ENCODE measurements at places on chromosomes 6 and 20.

DNA sequence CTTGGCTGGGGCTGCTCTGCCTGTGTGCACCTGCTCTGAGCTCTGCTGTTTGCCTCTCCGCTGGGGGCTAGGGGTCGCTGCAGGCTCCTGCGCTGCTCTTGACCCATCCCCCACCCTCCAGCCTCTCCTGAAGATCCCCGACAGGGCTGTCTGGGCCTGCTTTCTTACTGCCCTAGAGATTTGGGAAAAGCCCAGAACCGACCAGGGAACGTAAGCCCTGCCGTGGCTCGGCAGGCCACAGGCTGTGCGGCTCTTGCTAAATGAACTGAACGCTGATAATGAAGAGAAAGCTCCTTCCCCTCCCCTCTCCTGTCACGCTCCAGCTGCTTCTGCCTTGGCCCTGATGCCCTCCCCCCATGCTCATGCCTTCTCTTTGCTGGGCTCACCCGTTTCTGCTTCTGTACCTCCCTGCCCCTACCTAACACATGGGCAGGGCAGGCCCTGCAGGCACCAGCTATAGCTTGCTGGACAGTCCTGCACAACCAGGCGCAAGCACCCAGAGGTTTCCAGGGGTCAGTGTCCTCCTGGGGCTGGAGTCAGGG is 32.0 kb upstream of the PCMTD2 start:
- peak; percentile 95 for DNase-seq

GRCh38 chr20:63120808-63121090 is 95.2 kb downstream of the YTHDF1 start:
- no peak for DNase-seq

- no peak for DNase-seq
Observed at GRCh38 chr20:63356931-63357879, 3.9 kb downstream of the CHRNA4 start.

DNA sequence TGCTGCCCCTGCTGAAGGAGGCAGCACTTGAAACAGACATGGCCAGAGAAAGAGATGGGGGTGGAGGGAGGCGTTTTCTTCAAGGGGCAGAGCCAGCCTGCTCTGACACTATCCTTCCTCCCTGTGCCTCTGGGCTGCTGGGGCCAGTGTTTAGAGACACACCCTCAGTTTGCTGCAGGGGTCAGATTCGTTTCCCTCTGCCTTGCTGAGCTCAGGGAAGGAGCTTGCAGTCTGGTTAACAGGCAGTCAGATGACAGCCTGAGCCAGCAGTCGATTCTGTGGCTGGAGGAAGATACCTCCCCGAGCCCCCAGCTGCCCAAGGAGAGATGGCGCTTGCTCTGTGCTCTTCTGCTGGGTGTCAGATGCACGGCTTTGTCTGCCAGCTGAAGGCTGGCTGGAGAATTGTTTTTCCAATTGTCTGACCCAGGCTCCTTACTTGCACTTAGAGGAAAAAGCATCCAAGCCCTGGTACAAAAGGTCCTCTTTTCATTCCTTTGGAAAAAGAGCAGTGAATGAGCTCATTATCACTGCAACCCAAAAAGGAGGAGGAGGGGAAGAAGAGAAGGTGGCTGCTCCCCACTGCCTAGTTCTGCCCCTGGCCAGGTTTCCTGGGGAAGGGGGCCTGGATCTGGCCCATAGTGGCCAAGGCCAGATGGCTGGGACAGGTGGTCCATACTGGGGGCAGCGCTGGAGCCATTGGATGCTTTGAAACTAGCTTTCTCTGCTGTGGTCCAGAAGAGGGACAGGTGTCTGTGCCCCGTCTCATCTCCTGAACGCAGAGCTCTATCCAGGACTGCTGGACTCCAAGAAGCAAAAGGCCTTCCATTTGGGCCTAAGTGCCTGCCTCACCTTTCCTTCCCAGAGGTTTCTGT is 88.2 kb downstream of the TCP11 start:
- DNase-seq: no peak

DNA sequence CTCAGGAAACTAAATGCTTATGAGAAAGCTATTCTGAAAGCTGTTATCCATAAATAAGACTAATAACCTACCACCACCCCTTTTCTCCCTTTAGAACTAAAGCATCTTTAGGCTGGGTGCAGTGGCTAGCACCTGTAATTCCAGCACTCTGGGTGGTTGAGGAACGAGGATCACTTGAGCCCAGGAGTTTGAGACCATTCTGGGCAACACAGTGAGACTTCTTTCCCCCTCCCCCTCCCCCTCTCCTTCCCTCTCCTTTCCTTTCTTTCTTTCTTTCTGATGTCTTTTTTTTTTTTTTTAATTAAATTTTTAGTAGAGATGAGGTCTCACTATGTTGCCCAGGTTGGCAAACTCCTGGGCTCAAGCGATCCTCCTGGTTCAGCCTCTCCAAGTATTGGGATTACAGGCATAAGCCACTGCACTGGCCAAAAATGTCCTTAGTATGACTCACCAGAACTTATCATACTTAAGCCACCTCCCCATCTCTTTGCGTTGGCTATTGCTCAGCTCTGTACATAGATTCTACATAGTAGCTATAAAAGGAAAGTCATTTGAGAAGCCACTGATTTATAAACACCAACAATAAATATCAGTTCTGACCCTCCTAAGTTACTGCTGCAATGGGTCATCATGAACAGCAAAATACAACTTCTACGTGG is 54.8 kb upstream of the SPDEF start:
- DNase-seq: no peak

GRCh38 chr6:107750176-107750797 is 73.8 kb downstream of the SCML4 start:
- DNase-seq: no peak

- no peak for DNase-seq
Observed at GRCh38 chr6:72968704-72969103, 256.6 kb downstream of the KHDC1L start.

- DNase-seq: no peak
Observed at GRCh38 chr20:732727-733126, 35.6 kb downstream of the SLC52A3 start.

GRCh38 chr6:2652611-2653010 is 98.1 kb downstream of the MYLK4 start:
- no peak for DNase-seq

DNA sequence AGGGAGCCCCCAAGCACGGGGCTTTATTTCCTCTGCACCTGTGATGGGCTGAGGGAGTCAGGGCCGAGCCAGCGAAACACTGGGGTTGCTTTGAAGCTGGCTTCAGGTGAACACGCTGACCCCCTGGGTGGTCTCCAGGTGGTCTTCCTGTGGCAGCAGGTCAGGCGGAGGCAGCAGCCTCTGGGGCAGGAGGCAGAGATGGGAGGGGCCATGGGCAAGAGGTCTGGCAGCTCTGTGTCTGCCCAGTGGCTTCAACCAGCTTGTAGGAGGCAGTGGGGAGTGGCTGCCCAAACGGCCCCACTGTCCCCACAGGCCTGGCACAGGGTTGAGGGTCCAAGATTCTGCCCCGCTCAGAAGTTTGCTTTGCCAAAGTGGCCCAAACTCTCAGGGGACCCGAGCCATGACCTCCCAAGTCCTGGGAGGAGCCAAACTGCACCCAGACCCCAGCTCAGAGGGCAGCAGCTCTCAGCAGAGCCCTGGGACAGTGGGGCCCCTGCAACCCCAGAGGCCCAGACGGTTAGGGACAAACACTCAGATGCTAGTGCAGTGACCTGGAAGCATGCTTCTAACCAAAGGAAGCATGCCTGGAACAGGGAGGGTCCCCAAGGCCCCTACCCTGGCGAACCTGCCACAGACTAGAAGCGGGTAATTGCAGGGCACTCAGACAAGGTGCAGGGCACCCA is 15.3 kb downstream of the NTSR1 start:
- no peak for DNase-seq

DNA sequence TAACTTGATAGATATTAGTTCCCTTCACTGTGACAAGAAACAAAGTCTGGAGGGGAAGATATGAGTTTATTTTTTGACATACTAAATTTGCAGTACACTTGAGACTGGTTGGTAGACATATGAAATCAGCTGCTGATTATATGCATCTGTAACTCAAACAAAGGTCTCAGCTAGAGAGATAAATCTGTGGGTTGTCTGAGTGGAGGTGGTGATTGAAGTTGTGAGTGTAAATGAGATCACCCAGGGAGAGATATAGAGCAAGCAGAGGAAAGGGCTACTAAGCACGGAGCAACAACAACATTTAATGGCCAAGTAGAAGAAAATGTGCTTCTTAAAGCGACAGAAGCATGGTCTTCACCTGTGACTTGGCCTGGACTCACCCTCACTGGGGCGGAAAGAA is 173.2 kb upstream of the EYA4 start:
- no peak for DNase-seq

GRCh38 chr6:69280858-69281257 is 516.0 kb downstream of the LMBRD1 start:
- no peak for DNase-seq

DNA sequence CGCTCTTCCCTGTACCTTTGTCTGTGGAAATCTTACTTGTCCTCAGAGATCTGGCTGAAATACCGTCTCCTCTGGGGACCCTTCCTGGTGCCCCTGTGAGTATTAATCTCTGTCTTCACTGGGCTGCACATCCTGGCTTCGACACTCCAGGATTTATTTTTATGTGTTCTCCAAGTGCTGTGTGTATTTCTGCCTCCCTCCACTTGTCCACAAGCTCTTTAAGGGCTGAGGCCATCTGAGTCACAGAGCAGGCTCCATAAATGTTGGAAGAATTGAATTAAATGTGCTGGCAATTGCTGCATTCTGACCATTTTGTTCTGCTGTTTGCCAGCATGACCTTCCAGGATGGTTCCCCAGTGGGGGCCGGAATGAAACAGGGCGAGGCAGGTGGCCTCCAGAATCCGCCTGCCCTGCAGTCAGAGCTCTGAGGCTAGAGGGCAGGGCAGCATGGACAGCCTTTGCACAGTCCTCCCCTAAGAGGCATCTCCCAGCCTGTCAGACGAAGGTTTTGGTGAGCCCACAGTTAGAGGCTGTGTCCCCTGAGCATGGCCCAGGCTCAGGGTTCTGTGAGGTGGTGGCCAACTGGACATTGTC is 105.8 kb downstream of the DLGAP4 start:
- DNase-seq: no peak

DNA sequence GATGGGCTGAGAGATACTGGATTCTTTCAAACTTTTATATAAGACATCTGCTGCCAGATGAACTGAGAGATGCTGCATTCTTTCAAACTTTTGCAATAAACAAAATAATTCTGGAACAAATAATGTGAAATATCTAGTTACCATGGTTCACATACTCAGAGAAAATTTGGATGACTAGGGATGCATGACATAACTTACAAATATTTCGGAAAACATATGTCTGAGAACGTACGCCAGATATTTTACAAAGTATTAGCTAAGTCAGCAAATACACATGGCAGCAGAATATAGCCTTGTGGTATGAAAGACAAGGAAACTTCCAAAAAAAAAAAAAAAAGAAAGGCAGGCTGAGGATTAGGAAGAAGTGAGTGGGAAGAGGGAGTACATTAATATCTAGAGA is 113.3 kb upstream of the TRAF3IP2 start:
- no peak for DNase-seq

DNA sequence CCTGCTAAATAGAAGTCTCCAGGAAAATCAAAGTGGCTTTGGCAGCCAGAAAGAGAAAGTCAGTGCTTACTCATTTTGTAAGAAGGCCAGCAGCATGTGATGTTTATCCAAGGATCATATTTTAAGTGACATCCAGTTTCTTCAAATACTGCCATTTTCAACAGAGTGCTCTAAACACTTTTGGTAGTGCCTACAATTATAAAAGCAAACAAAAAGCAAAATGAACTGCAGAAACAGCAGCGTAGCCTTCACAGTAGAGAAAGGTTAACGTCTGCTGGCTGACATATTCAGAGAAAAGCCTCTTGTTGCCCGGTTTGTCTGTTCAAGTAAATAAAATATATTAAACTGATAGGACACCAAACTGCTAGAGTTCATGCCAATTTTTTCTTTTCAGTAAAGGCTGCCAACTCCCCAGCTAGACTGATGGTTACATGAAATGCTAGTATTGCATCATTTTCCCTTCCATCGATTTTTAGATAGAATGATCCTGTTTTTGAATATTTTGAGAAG is 705.7 kb upstream of the SLC35B3 start:
- no peak for DNase-seq

- peak; percentile 88 for DNase-seq
Observed at GRCh38 chr20:2742934-2743559, 50.5 kb downstream of the EBF4 start.

- DNase-seq: no peak
Observed at GRCh38 chr6:109465772-109466171, 10.2 kb upstream of the MICAL1 start.

DNA sequence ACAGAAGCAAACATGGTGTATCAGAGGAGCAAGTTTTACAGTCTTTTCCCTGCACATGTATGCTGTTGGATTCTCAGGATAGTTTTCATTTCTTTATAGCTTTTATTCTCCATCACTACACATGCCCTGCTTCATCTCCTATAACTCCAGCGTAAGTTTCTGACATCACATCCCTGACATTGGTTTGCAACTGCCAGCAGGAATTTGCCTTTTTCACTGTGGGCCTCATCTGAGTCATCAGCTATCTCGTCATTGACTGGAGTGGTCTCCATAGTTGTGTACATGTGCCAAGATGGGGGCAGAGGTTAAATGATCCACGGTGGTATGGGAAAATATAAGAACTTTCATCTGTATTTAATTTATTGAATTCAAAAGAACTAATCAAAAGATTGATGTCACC is 96.7 kb downstream of the SLX4IP start:
- no peak for DNase-seq

- DNase-seq: no peak
Observed at GRCh38 chr20:44166477-44166876, 20.5 kb downstream of the JPH2 start.

GRCh38 chr6:109336221-109336961 is 45.9 kb downstream of the CD164 start:
- DNase-seq: no peak

DNA sequence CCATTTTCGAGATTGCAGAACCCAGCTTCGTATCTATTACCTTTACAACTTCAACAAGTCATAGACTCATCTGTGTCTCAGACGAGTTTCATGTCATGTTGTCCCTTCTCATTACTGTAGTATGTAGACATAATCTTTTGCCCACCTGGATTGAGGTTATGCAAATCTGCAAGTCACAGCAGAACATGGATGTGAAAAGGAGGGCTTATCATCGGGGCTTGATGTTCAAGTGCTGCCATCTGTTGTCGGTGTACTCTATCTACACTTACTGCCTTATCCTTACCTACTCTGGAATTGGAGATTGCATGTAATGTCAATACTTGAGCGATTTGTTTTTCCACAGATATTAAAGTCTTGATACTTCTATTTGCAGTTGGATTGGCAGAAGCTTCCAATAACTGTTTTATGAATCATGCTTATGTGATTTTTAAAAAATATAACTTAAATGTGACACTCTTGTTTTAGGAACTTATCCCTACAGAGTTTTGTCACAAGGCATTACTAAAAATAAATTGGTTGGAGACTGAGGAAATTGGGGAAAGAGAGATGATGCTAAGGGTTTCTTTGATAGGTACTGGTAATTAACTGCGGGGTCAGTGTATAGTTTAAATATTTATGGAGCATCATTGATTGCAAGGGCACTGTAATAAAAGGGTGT is 3.0 kb upstream of the GOPC start:
- peak; percentile 61 for DNase-seq

Measured in iPS-NIHi11 (cell line).